Stimulated activated CD8-positive, alpha-beta memory T cell treated with anti-CD3 and anti-CD28 coated beads, Interleukin-7, amount 100 ng/mL, for 4 hours (primary cell): ENCODE measurements at places on chromosomes 6 and 20.

DNA sequence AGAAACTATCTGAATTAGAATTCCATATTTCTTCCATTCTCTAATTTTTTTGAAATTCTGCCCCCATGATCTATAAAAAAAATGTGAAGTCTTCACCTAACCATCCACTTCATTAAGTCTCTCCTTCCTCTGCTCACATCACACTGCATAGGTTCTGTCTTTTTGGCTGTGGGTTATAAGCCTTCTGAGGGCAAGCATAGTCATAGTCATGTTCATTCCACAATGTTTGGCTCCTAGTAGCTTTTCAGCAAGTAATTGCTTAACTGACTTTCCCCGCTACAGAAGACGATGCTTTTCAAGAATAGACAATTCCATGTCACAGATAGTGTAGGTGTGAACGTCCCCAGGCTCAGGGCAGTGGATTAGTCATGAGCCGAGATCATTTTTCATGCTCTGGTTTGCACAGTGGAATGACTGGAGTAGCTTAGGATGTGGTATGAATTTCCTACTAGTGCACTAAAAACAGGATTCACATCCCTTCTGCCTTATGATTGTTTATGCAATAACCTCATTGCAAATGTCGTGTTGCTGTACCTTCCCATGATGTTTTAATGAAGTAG is 29.1 kb downstream of the WRNIP1 start:
- no peak for DNase-seq

GRCh38 chr20:61931476-61932198 is 134.0 kb downstream of the TAF4 start:
- no peak for DNase-seq

- DNase-seq: peak; percentile 15
These were observed 148.1 kb downstream of the CEBPB start for GRCh38 chr20:50338479-50339391.

GRCh38 chr20:23242556-23243180 is 107.9 kb upstream of the NXT1 start:
- no peak for DNase-seq
